ENCODE measurements at places on chromosomes 16 and 17.
A peak's percentile ranks its signal among the peaks of the same experiment; 100 is the strongest.

GRCh38 chr17:82871056-82871775 is 31.4 kb upstream of the ZNF750 start:
- DNase-seq, result no peak

GRCh38 chr17:65990593-65990992 is 201.3 kb downstream of the CEP112 start:
- no peak for DNase-seq

DNA sequence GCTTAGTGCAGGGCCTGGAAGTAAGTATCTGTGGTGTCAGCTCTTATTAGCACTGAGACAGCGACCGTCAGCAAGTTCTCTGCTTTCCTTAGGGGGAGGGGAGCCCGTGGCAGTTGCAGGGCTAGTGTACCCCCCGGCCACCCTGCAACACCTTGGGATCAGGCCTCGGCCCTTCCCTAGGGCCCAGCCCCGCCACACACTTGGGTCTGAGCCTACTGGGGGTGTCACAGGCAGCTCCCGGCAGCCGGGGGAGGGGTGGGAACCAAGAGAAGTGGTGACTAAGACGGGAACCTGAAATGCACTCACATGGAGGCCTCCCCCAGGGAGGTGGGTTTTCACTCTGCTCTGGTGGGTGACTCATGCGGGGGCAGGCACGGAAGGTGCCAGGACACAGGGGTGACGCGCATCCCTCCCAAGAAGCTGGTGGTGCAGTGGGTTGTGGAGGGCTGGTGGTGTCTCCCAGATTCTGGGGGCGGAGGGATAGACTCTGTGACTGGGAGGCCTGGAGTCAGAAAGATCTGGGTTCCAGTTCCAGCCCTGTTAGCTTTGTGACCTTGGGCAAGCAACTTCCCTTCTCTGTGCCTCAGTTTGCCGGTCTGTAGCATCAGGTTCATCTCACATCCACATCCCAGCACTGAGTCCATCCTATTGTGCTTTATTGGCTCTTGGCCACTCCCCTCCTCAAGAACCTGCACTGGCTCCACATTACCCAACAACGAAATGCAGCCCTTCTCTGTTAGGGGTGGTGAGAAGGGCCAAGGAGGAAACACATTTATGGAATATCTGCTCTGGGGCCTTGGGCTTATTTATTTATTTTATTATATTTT is 44.5 kb downstream of the LAT start:
- no peak for DNase-seq

DNA sequence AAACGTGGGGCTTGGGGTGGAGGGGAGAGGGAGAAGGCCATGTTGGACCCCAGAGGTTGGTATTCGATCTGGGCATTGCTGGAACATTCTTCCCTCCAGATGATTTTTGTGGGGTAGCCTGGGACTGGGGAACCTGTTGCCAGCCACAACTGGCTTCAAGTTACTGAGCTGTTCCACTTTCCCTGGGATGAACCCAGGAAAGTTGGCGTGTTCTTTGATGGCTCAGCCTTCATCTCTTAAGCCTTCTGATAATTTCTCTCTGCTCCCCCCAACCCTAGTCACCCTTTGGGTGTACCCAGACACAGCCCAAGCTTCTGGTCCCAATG is 2.1 kb downstream of the TBX21 start:
- DNase-seq, result no peak

GRCh38 chr17:15220785-15221184 is 44.3 kb downstream of the PMP22 start:
- DNase-seq, result no peak

DNA sequence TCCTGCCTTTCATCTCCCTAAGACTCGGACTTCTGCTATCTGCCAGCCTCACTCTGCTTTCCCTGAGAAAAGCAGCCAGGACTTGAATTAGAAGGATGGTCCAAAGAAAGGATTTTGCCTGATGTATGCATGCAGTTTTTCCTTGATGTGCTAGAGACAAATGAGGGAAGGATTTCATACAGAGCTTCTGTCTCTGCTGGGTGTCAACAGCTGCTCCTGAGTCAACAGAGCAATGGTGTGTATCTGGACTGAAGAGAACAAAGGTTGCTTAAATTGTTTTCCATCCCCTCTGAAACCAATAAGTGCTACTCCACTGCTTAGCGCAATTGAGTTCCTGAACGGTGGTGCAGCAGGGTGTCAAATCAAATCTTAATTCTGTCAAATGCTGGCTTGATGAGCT is 680.6 kb upstream of the C16orf82 start:
- DNase-seq, result no peak

GRCh38 chr16:75462806-75463205 is 1.7 kb downstream of the TMEM170A start:
- DNase-seq, result no peak

DNA sequence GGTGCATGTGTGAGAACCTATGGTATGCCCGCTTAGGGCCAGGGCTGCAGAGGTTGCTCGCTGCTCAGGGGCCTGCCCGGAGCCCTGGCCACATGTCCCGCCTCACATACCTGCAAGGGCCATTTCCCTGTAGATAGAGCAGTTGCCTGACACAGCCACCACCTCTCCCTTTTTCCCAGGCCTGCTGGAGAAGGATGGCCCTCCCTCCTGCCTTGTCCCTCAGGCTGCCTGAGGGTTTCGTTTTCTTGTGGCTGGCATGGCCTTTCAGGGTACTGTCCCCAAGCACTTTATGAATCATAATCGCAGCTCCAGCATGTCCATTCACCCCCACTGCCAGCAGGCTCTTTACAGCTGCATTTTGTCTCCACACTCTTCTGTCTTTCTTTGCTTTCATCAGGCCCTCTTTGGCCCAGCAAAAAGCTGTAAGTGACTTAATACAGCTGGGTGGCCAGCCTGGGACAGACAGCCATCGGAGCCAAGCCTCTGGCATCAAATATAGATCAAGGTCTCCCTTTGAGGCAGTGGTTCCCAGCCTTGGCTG is 65.7 kb downstream of the MPRIP start:
- DNase-seq, result no peak

- peak; percentile 56 for DNase-seq
Measured at GRCh38 chr17:31487648-31488263, 96.3 kb downstream of the RAB11FIP4 start.

GRCh38 chr17:30234964-30235363 is 533 bp downstream of the SLC6A4 start:
- no peak for DNase-seq

DNA sequence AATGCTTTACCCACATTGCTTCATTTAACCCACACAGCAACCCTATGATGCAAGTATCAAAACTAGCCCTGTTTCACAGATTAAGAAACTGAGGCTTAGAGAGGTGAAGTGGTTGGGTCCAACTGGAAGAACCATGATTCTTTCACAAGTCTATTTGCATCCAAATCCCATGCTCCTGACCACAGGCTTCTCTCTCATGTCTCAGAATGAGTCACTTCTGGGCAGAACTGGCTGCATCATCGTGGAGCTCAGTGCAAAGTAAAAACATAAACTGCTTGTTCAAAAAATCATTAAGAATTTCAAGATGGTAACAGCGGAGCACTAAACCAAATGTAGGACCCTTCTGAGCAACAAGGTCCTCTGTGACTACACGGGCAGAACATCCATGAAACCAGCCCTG is 20.2 kb upstream of the CES1 start:
- no peak for DNase-seq

DNA sequence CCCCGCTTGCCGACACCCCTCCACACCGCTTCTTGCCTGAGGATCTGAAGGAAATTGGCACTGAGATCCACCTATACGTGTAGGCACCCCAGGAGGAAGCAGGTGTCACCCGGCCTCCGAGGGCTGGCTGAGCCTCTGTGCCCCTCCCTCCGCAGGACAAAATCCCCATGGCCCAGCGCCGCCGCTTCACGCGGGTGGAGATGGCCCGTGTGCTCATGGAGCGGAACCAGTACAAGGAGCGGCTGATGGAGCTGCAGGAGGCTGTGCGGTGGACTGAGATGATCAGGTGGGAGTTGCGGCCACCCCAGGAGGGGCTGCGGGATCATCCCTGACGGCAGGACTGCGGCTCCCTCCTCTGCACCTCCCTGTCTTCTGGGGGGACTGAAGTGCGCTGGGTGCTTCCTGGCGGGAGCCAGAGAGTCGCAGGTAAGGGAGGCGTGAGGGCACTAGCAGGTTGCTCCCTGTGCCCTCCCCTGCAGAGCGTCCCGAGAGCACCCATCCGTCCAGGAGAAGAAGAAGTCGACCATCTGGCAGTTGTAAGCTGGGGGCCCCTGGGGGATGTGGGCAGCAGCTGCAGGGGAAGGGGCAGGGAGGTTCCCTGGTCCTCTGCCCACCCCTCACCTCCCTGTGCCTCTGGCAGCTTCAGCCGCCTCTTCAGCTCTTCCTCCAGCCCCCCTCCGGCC is 9.0 kb downstream of the NME3 start:
- DNase-seq, result no peak

DNA sequence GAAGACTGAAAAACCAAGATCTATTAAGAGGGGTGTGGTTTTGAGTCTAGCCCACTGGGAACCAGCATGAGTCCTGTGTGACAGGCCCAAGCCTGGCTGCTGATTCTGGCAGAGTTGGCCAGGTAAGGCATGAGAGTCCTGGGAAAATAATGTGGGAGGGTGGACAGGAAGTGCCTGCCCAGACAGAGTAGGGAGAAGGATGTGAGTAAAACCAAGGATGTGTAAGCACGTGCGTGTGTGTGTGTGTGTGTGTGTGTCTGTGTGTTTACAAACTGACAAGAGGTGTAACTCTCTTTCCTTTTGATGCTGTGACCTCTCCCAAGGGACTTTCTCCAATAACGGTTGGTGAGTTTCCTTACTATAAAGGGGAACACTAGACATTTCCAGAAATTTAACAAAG is 15.6 kb upstream of the TEX2 start:
- DNase-seq, result peak; percentile 25

DNA sequence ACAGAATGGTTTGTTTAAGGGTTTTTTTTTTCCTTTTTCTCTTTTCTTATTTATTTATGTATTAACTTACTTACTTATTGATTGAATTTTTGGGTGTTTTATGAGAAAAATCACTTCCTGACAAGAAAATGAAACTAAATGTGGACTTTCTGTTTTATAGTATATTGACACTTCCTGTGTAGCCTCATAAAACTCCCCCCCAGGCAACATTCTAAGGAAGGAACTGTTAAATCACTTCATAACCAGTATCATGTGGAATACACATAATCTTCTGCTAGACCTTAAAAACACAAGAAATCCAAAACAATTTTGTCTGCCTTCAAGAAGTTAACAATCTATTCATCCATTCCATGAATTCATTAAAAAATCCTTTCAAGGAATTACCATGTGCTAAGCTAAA is 164.1 kb upstream of the TOM1L1 start:
- DNase-seq, result no peak

- DNase-seq, result peak; percentile 69
Measured at GRCh38 chr16:70298988-70299938, at the start of gene DDX19B. DDX19B (plus strand) TSS chr16:70299186; CDS start chr16:70299298, 112 bp downstream.

DNA sequence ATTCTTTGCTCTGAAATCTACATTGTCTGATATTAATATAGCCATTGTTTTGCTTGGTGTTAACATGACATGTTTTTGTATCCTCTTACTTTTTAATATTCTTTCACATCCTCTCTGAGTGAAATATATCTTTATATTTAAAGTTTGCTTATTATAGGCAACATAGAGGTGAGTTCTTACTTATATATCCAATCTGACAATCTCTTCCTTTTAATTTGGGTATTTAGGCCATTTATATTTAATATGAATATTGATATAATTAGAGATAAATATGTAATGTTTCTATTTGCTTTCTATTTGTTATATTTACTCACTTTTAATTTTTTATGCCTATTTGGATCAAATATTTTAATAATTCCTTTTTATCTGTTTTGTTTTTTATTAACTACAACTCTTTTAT is 554.1 kb upstream of the SALL1 start:
- DNase-seq, result no peak

DNA sequence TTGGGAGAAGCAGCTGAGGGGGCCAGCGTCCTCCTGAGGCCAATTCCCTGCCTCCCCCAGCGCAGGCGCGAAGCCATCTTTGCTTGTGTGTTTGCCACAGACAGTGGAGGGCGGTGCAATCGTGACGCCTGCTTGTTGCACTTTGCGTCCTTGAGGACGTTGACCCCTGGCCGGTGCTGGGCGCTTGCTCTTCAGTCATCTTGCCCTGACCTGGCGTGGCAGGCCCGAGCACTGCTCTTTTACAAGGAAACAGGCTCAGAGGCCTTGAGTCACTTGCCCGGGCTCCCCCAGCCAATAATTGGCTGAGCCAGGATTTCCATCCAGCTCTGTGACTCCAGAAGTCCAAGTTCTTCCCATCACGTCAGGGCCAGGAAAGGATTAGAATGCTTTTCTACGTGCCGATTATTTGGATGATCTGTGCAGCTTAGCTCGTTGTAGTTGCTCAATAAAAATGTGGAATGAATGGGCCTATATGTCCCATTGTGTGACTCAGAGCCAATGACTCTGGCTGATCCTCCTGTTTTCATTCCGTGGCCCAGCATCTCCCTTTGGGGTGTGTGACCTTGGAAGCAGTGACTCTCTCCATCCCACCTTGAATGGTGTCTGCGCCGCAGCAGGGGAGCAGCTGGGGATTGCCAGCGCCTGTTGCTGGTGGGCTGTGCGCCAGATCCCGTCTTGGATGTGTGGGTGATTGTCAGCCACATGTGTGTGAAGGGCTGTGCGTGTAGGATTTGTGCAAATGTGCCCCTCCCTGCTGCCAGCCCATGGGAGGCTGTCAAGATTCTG is 214.1 kb downstream of the SEC14L1 start:
- no peak for DNase-seq

DNA sequence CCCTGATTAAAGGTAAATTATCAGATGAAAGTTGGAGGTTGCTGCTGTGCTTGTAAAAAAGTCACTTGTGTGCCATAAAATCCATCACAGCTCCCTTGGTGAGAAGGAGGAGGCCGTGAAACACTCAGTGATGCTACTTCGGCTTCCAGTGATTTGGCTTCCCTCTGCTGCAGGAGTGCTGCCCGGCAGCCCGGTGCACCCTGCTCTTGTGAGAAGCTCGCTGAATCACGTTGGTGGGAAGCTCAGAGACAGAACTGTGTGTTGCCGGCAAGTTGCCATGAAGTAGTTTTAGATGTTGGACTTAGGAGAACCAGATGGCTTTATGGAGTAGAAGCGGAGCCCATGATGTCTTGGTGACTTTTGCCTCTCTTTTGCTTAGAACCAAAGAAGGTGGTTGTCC is 33.3 kb downstream of the MSI2 start:
- no peak for DNase-seq

DNA sequence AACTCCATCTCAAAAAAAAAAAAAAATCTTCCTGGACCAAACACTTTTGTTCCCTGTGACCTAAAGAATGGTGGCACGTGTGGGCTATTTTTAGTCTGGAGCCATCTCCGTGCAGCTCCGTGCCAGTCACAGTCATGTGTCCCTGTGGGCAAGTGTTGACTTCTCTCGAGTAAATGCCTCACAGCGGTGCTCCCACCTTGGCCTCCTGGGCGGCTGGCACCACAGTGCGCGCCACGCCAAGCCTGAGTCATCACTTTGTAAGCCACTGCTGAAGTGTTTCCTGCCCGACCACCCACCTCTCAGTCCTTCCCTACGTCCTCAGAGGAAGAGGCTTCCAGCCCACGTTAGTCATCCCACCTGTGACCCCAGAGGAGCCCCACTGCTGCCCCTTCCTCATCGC is 10.9 kb upstream of the HEXD start:
- no peak for DNase-seq

- DNase-seq, result no peak
Measured at GRCh38 chr17:81048827-81049371, 13.9 kb downstream of the BAIAP2 start.
